ENCODE measurements at places on chromosomes 6 and 20.

- DNase-seq = no peak
Observed at GRCh38 chr6:92706976-92707375, 712.4 kb downstream of the EPHA7 start.

DNA sequence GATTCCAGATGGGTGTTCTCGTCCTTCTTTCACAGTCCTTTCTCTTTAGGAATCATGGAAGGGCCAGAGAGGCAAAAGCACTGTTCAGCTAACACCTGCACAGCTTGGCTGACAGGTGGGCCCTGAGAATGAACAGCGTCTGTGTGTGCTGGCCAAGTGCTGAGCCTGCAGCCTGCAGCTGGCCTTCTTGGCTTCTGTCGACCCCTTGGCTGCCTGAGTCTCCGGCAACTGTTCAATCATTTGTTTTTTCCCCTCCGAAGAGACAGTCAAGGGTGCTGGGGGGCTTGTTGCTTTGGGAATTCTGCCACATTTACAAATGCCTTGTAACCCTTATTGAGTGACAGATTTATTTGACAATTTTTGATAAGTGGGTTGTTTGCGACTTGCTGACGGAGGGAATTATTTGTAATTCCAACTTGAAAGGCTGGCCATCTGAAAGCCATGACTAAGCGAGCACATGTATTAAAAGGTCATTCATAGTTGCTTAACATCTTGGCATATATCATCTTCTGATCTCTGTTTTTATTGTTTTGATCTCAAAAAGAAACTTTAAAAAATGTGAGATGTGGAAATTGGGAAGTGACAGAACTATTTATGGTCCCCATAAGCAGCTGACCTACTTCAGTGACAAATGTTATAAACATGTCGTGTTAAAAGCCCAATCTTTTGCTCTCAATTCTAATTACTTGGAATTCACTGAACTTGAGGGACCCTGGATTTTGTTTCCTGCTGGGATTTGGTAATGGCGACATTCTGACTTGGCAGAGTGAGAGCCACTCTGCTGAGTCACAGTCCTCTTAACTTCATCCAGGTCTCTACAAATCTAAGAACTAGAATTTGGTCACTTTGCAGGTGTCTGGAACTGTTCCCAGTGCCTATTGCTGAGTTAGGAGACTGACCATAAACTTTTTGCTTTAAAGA is 41.9 kb upstream of the FERMT1 start:
- no peak for DNase-seq

DNA sequence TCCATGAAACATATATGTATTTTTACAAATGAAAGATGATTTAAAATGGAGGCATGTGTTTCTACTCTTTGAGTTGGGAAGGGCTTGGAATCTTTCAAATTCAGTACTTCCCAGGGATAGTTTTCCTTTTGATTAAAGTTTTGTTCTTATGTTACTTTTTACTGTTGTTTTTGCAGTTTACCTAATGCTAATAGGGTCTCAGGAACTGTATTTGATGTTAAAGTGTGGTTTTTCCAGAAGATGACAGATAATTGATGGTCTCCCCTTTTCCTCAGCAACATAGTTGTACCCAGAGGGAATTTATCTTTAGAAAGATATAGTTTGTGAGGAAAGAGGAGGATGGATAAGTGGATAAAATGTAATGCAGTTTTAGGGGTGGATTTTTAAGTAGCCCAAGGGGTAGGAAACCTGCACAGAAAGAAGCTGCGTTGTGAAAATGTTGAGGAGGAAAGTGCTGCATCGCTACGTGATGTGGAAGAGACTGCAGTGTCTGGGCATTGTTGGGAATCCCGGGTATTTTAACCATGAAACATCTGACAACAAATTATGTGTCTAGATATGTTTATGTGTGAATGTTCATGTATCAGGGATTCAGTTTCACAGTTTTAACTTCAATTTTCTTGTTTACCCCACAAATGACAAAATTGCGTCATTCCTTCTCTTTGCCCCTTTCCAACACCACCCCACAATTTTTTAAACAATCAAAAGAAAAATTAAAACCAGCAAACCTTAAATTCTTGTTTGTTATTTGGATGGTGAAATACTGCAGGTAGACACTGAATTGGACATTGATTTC is 42.3 kb downstream of the GNAS start:
- DNase-seq = no peak

GRCh38 chr6:9485992-9486391 is 928.9 kb downstream of the TFAP2A start:
- DNase-seq = no peak

DNA sequence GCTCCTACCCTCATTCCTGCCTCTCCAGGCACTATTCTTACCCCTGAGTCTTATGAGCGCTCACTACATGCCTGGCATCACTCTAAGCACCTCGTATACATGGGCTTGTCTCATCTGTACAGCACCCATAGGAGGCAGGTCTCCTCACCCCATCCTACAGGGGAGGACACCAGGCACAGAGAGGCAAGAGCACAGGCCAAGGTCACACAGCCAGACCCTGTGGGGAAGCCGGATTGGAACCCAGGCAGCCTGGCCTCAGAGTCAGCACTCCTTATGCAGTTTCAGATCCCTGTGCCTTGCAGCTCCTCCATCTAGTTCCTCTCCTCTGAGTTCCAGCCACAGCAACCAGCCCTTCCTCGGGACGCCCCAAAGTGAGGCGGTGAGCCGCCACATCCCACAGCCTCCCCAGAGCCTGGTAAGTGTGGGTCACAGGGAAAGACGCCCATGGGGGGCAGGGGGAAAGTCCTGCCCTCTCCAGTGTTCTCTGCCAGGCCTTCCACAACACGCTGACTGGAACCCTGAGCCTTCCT is 103.3 kb downstream of the NFATC2 start:
- DNase-seq = no peak

DNA sequence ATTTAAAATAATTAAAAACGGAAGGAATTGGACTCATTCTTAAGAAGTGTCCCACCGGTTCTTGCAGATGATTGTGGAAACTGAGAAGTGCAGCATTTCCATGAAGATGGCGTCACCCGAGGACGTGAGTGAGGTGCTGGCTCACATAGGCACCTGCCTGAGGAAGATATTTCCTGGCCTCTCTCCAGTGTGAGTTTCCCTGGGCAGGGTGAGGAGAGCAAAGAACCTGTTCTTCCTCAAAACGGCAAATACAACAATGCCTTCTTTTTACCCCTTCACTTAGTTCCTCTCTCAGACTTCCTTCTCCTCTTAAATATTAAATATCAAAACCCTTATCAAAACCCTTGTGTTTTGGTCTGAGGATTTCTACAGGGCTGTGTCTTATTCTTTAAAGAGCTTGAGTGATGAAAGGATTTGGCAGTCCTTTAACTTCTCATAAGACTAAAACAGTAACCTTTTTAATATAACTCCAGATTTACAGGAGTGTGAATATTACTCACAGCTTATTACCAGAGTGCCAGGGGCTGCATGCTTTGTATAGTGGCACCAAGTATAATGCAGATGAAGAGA is 156.3 kb downstream of the CARMIL1 start:
- no peak for DNase-seq

DNA sequence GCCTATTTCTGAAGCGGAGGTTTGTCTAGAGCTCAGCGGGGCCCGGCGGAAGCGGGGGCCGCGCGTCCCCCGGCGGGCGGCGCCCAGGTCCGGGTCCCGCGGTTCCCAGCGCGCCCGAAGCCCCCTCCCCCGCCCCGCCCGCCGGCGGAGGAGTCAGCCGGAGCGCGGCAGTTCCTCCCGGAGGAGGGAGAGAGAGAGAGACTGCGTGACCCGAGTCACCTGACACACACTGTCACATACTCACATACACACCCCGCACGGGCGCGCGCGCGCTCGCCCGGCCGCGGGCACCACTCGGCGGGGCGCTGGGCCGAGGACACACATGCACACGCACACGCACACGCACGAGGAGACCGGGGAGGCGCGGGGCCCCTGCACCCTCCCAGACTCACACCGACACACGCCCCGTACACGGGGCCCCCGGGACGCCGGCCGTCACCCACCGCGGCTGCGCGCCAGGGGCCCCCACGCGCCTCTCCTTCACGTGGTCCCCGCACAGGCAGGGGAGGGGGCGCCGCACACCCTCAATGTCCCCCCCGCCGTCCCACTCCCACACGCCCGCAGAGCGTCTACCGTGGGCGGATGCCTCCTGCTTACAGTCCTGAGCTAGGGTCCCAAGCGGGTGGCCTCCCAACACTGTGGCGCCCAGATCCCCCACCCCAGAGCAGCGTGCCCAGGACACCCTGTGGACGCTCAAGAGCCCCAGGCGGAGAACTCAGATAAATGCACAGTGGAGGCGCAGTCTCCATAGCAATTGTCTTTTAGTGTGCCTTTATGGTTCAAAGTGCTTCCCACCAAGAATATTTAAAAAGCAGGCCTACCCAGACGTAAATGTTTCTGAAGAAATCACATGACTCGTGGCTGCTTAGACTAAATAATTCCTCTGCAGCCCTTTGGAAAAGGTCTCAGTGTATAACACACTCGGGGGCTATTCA is at the start of gene RRAGD:
Gene RRAGD, minus strand, starts transcription at position 203 of the 935 bp plus-strand sequence. CDS start 280 bp downstream, outside the sequence.
- peak; percentile 40 for DNase-seq

- no peak for DNase-seq
Observed at GRCh38 chr6:85685713-85686112, 43.0 kb upstream of the SYNCRIP start.

DNA sequence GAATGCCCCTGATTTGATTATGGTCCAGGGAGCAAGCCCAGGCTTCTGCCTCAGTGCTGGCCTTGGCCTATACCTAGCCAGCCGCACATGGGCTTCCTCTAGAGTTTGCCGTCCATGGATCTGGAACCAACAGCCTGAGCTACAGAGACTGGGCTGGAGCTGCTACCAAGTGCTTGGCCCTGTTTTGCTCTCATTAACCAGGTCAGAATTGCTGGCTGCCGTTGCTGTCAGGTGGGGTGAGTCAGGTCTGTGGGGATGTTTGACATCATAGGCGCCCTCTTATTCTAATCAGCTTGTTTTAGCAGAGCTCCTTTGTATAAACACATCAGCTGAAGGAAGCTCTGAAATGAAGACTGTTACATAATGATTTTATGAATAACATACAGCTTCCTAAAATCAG is 83.1 kb upstream of the PHACTR2 start:
- no peak for DNase-seq

- DNase-seq = no peak
Observed at GRCh38 chr6:127317388-127318128, 25.9 kb downstream of the ECHDC1 start.

GRCh38 chr6:108127826-108128225 is 38.0 kb upstream of the NR2E1 start:
- no peak for DNase-seq

DNA sequence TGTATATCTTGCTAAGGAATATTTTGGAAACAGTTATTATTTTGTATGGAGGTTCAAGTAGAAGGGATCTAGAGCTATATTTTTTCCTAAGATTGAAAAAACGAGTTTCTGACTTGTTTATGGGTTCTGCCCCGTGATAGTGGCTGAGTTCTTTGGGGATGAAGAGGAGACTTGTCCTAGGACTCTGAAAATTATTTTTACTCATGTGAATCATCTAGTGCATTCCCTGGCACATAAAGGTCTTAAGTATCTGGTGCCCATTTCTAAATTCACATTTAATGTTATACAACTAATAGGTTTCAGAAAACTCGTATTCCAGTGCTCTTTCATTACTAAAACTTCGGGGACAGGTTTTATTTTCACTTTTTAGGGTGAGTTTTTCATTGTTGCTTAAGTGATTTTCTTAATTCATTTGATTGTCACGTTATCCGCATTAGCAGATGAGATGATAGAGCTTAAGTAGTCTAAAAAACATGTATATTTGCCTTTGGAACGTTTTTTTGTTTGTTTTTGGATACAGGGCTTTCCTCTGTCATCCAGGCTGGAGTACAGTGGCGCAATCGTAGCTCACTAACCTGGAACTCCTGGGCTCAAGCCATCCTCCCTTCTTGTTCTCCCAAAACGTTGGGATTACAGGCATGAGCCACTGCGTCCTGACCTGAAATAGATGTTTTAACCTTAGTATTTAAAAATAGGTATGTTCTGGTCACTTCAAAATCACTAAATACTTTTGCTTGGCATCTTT is 2.1 kb downstream of the NFYA start:
- DNase-seq = no peak

- no peak for DNase-seq
Observed at GRCh38 chr6:101404775-101405174, 11.3 kb downstream of the GRIK2 start.

- DNase-seq = no peak
Observed at GRCh38 chr6:168517742-168518347, 76.9 kb downstream of the SMOC2 start.

DNA sequence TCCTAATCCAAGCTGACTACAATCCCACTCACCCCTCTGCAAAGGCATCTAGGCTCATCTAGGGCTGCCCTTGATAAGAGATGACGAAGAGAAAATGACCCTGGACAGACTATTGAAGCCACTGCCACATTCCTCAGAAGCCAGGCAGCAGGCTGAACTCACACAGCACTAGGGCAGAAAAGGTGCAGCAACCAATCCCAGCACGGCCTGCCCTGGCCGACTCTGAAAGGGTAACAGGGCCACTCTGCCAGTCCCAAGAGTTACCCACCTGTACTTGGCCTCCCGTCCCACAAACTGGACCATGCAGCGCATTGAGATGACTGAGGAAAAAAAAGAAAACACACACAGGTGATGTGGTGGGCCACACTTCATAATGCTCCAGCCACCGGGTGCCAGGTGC is 9.1 kb downstream of the MTCH1 start:
- DNase-seq = no peak

DNA sequence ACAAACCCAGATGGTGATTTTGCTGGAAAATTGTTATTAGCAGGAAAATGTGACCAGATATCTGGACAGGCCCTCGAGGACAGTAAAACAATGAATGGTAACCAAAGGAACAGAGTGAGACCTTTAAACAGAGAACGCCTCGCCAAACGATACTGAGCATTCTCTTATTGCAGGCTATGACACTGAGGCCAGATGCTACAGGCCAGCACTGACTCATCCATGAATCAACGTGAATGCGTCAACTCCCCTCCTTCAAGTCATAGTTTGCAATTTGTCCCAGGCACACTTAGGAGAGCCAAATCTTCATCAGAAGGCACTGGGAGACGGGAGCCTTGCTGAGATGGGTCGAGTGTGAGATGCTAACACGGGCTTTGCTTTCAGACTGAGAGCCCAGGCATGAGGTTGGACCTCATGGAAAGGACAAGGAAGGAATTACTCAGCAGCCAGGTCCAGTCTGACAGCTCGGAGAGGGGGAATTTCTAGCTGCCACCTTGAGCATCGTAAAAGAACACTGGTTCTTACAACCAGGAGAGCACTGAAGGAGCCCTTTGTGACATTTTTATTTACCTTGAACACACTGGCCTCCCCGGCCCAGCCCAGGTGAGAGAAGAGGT is 60.7 kb downstream of the BMP7 start:
- no peak for DNase-seq

DNA sequence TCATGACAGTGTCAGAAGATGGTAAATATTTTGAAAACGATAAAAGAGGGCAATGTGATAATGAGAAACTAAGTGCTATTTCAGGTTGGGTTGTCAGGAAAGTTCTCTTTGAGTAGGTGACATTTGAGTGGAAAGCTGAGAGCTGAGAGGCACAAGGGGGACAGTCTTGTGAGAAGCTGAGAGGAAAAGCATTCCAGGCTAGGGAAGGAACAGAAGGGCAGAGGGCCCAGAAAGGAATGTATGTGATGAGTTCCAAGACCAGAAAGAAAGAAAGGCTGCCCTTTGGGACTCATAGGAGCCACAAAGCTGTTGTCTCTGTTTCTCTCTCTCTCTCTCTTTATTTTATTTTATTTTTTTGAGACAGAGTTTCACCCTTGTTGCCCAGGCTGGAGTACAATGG is 7.6 kb upstream of the RNF182 start:
- DNase-seq = no peak

All from effector memory CD4-positive, alpha-beta T cell (primary cell).